ENCODE measurements at places on chromosomes 12 and 14.

GRCh38 chr12:78192979-78193378 is 362.3 kb downstream of the NAV3 start:
- no peak for DNase-seq

DNA sequence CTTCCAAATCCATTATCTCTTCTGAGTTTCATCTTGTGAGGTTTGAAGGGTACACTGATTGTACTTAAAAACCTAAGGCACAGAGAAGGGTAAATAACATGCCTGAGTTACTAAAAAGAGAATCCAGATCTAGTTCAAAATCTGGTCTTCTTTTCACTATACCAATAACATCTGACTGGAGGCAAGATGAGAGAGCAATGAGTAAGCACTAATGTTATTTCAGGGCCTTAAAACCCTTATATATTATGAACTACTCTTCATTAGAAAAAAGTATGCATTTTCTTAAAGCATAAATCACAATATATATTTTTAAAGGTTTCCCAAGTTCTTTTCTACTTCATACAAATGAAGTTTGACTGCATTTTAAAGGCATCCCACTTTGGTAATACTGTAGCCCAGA is 60.2 kb downstream of the GXYLT1 start:
- no peak for DNase-seq

GRCh38 chr12:79317179-79317847 is 373.5 kb downstream of the PAWR start:
- DNase-seq = no peak

- DNase-seq = no peak
Observed at GRCh38 chr12:95424271-95424994, 49.5 kb upstream of the METAP2 start.

DNA sequence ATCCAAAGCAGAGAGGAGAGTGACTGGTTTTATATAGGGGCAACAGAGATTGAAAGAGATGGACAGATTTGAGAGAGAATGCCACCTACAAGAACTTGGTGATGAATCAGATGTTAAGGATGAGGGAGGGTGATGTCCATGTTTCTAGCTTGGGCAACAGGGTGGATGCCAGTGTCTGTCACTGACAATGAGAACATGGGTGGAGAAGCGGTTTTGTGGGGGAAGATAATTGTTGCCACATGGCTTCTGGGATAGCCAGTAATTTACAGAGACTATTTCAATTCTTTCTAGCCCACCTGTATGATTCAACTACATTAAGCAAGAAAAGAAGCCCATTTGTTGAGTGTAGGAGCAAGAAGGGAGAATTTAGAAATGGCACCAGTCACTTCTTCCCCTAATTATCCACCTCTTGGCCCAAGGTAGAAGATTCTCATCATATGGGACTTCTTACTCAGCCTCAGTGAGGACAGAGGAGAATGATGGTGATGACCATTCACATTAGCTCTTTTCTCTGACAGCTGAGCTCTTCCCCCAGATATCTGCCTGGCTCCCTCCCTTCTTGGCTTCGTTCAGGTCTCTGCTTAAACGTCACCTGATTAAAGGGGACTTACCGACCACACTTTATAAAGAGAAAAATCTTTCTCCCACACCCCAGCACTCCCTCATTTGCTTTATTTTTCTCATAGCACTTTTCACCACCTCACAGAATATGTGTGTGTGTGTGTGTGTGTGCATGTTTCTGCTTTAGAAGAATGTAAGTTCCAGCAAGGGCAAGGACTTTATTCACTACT is 117.8 kb downstream of the DUSP6 start:
- DNase-seq = no peak

Data from T-cell (primary cell).